Activated CD8-positive, alpha-beta memory T cell treated with anti-CD3 and anti-CD28 coated beads for 24 hours (primary cell): ENCODE measurements at places on chromosomes 1 and 21.

- DNase-seq, result no peak
Measured at GRCh38 chr1:173444757-173445156, 32.4 kb upstream of the PRDX6 start.

DNA sequence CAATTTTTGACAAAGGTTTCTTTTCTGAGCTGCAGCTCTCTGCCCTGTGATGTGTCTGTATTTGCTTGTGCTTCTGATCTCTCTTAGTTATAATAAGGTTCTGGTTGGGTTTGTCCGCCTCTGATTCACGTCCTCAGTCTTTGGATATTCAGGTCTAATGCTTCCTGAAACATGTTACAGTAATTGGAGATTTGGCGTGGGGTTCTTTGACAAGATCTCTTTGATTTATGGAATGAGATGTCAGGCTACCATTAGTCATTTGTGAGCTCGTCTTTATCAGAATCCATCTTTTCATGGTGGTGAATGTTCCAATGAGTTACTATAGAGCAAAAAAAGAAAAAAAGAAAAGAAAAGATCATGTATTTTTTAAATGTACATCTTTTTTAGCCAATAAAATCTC lies 62.5 kb downstream of the BACE2 start:
- no peak for DNase-seq

DNA sequence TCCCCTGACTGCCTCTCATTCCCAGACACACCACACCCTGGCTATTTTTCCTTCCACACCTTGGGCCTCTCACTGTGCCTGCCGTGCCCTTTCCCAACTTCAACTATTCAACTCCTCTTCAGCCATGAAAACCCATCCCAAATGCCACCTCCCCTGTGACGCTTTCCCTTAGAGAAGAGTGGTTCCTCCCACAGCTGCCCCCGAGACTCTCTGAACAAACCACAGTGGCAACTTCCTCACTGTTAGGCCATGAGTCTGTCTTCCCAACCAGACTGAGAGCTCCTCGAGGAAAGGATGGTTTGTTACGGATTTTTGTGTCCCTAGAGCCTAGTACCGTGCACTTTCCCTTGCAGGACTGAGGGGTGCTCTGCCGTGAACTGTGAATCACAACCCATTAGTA lies 59.2 kb downstream of the LRRN2 start:
- DNase-seq, result no peak

DNA sequence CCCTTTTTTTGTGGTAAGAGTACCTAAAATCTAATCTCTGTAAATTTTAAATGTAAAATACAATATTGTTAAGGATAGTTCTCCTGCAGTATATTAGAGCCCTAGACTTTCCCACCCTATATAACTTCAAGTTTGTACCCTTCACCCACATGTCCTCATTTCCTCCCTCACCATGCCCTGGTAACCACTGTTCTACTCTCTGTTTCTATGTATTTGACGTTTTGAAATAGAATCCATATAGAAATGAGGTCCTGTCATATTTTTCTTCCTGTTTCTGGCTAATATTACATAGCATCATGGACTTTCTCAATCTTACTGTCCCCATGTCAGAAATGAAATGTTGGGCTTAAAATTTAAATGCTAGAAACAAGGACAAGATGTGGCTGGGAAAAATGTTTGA lies 24.8 kb downstream of the GBP7 start:
- DNase-seq, result no peak

GRCh38 chr1:31938184-31938975 lies at the start of gene PTP4A2:
Gene PTP4A2, minus strand, starts transcription at chr1:31938368. Its CDS starts 19,303 bp downstream, at chr1:31919065.
- peak; percentile 93 for DNase-seq

DNA sequence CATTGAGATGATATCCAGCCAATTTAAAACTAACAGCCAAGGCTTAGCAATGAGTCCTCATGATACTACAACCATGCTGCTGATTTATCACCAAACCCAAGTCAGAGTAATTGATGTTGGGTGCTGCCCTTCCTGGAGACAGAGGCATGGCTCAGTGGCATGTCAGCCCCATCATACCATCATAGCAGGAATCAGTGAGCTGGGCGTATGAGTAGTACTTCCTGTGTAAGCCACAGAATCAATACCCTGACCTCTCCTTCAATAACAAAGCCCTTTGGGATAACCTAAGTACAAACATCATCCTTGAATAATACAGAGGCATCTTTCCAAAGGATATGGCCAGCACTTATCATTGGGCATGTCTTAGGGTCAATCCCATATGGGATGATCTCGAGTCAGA lies 3.0 kb upstream of the LCE1E start:
- DNase-seq, result no peak

DNA sequence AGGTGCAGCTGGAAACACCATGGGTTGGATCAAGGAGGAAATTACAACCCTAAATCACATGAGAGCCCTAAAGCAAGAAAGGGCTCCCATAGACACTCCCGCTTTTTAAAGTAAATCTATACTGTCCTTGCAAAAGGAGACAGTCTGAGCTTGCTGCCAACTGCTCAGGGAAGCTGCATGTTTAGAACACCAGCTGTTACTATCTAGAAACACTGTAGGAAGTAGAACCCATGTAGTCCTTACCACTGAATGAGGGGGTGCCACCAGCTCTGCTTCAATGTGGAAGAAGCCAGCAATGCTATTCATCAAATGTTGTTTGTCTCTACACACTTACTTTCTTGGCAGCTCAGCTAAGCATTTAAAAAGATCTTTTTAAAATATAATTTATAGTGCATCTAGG lies 79.8 kb downstream of the PIGK start:
- no peak for DNase-seq

GRCh38 chr1:85387781-85388180 lies 77.2 kb downstream of the DDAH1 start:
- no peak for DNase-seq

GRCh38 chr1:59308839-59309238 lies 11.9 kb downstream of the FGGY start:
- no peak for DNase-seq
